Esophagus squamous epithelium (tissue), 5 donors: ENCODE measurements at places on chromosomes 7 and 10.

DNA sequence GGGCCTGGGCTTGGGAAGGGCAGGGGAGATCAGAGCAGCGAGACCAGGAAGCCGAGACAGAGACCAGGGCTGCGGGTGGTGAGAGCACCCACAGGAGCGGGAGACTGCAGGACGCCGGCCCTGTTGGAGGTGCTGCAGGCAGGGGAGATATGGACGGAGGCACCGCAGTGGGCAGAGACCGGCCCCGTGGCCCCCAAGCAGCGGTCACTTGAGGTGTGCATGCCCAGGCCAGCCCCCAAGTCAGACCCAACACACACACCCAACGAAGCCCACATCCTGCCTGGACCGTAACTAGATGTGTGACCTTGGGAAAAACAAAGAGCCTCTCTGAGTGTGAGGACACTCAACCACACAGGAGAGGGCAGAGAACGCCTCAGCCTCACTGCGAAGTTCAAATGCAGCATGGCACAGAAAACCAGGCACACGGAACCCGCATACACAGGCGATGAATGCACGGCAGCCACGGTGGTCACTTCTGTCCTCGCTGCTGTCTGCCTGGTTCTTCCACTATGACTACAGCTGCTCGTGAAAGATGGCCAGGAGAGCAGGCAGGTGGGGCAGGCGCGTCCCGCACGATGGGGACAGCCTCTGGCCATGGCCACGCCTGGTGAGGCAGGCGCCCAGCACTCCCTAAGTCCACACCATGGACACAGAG, 214.7 kb downstream of the MAD1L1 start:
- DNase-seq, result no peak

GRCh38 chr7:155234950-155235789, 62.5 kb upstream of the INSIG1 start:
- DNase-seq, result no peak

DNA sequence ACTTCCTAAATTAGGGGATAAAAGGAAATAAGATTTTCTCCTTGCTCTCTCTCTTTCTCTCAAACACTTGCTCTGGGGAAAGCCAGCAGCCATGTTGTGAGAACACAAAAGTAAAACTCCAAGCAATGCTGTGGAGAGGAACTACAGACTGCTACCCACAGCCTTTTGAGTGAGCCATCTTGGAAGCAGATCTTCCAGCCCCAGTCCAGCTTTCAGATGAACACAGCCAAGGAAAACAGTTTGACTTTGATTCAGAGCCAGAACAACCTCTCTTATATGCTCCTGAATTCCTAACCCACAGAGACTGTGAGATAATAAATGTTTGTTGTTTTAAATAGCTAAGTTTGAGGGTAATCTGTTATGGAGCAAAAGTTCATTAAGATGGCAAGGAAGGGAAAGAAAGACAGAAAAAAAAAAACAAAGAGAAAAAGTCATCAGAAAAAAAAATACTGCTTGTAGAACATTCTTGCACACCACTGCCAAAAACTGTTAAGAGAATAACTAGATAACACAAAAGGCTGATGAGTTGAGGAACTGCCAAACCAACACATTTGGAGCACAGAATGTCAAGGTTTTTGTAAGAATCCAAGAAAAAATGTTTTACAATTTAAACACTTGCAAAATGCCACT, 20.9 kb upstream of the PRKAR2B start:
- no peak for DNase-seq

DNA sequence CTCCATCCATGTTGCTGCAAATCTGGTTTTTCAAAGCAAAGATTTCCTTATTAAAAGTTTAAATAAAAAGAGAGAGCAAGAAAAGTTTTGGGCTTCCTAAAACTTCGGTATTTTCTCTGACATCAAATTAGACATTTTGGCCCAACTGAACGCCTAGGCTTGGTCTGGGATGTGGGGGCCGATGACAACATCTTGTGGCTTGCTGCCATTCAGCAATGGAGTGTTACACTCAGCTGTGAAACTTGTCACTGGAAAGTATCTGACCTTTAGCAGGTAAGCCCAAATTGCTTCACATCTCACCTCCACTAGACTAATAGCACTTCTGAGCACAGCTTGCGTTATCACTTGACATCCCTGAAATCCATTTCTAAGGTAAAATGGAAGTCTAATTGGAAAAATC, 320.6 kb downstream of the GATA3 start:
- no peak for DNase-seq

- no peak for DNase-seq
These were observed 28.1 kb upstream of the KNDC1 start for GRCh38 chr10:133131734-133132472.

DNA sequence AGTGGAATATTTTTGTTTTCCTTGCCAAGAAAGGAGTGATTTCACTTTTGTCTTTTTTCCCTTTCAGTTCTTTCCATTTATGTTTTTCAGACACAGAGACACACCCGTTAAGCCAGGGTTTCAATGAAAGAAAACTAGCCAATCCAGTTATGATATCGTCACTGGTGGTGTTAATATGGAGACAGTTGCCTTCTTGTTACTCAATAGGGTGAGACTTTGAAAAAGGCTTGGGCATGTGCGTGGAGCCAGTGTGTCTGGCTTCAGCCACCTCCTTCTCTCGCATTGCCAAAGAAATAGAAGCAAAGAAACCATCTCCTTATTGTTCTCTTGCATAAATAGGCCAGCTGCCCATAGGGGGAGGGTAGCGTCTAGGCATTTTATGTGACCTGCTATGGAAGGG, 84.1 kb upstream of the DLX6 start:
- DNase-seq, result no peak
